ENCODE measurements at places on chromosomes 4 and X. TPM values are rescaled to one million over a fixed set of nuclear protein-coding genes. Genes with fewer than 3 reads are reported as not detected.
A peak's percentile ranks its signal among the peaks of the same experiment; 100 is the strongest.

Gene RAB33A
- total RNA-seq = not detected

GRCh38 chr4:128793859-128794672 is 15.4 kb upstream of the JADE1 start:
- DNase-seq = no peak

DNA sequence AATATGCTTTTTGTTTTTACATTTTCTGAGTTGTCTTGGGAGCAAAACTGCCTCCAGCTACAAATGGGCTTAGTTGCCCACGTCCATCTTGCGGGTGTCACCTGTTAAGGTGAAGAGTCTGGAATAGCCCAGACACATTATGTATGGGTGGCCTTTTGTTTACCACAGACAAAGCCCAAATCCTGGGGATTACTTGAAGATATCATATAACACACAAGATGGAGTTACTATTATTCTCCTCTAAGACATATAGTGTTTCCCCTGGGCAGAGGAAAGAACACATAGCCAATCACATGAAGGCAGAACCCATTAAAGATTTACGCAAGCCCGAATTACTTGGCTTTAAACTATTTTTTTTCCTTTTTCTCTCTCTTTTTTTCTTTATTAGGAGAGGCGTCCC is 625.6 kb upstream of the FAM241A start:
- DNase-seq = no peak

DNA sequence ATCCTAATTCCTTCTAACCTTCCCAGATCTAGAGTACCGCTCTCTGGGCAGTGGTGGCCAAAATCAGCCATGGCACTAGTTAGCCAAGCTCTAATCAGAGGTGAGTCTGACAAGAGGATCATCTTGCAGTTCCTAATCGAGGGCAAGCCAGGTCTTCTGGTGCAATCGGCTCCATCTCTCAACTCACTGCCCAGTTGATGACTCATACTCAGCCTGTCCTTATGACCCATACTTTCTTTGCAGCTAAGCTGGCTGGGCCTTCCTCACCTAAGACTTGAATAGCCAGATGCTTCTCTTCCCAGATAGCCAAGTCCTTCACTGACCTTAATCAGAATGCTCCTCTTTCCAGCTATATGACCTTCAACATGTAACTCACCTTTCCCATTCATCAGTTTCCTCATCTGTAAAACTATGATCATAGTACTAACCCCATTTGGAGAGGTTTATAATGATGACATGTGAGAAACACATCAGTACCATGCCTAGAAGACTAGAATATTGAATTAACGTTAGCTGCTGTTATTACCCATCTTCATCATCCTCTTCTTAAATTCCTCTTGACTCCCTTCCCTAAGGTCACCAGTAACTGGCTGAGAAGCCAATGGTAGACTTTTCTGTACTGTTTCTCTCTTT is 57.1 kb downstream of the RELL1 start:
- DNase-seq = peak; percentile 70

GRCh38 chrX:115297189-115297588 is 7.7 kb downstream of the LUZP4 start:
- no peak for DNase-seq

Gene PPEF1
- total RNA-seq = not detected
